ENCODE measurements at places on chromosomes 3 and 15. TPM values are rescaled to one million over a fixed set of nuclear protein-coding genes. Genes with fewer than 3 reads are reported as not detected.
A peak's percentile ranks its signal among the peaks of the same experiment; 100 is the strongest.

Gene SLC28A1
- total RNA-seq = not detected

DNA sequence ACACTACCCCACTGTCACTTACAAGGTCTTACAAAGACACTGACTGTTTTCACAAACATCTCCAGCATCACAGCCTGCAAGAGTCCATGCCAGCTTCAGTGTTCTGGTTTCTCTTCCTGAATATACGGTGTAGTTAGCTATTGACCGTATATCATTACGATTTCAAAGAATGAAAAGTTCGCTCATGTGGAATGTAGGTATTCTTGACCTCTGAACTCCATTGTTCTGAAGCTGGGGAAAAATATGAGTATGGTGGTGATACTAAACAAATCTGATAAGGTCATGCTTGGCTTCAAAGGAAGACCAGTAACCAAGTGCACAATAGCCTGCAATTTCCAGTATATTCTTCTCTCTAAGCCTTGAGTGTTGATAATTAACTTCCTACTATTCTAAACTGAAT lies 315.7 kb upstream of the WNT5A start:
- DNase-seq = no peak
- no peak overlapping the region for H3K4me3 ChIP-seq

DNA sequence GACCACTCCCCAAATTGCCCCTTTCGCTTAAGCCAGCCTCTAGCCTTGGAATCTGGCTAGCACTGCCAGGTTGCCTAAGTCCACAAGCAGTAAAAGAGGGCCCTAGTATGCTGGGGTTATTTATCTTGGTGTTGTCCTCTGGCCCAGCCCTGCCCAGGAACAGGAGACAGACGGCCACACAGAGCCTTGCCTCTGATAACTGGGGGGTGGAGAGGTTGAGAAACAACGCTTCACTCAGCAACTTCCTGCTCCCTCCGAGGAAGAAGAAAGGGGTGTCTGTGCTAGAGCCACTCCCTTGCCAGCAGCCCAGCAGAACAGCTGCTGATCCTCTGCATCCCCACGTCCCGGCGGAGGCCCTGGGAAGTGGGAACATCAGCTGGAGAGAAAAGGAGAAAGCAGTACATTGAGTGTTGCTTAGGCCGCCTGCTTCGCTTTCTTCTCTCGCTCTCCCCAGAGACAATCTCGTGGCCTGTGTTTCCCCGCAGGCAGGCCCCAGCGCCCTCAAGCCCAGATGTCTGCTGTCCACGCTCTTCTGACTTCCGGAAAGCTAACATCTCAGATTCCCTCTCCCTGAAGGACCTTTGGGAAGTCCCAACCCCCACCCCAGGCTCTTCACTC lies 22.6 kb upstream of the C3orf70 start:
- no peak overlapping the region for H3K4me3 ChIP-seq
- H3K4me1 ChIP-seq = peaks cover 4% of the 10 kb centered on the region
- no peak overlapping the region for H3K27ac ChIP-seq

DNA sequence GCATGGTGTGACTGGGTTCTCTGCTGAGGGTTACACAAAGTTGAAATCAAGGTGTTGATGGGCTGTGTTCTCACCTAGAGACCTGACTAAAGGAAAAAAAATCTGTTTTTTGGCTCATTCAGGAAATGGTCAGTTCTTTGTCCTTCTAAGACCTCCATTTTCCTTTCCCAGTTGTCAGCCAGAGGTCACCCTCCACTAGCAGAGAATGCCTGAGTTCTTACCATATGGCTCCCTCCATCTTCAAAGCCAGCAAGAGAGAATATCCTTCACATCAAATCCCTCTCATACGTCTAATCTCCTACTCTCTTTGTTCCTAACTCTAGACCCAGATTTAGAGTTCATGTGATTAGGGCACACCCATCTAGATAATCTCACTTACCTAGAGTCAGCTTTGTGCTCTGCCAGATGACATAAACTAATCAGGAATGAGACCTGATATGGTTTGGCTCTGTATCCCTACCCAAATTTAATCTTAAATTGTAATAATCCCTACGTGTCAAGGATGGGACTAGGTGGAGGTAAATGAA lies 19.4 kb downstream of the ANKRD28 start:
- no peaks in the 10 kb centered on the region for H3K36me3 ChIP-seq
- DNase-seq = no peak
- no peaks in the 10 kb centered on the region for H3K27me3 ChIP-seq
- H3K4me1 ChIP-seq = no peaks in the 10 kb centered on the region
- no peak overlapping the region for H3K4me3 ChIP-seq
- no peak overlapping the region for H3K27ac ChIP-seq

DNA sequence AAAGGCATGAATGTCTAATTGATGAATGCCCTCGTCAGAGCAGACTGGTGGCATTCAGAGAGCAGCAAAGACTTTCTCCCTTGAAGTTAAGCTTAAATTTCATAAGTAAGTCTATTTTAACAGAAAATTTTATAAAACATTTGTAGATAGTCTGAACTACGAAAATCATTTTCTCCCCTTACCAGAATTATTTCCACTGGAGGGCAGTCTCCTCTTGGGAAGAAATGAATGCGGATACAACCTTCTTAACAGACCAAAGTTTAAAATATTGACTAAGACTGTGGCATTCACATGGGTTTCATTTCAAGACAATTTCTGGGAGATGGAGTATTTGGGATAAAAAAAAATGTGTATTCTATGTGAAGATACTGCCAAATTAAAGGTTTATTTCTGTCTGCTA lies 669.0 kb downstream of the FHIT start:
- no peaks in the 10 kb centered on the region for H3K36me3 ChIP-seq
- H3K4me1 ChIP-seq = no peaks in the 10 kb centered on the region
- H3K4me3 ChIP-seq = no peak overlapping the region
- no peak overlapping the region for H3K27ac ChIP-seq
- DNase-seq = no peak
- no peaks in the 10 kb centered on the region for H3K27me3 ChIP-seq

GRCh38 chr3:169842960-169843359 lies 26.8 kb downstream of the LRRC31 start:
- no peaks in the 10 kb centered on the region for H3K36me3 ChIP-seq
- H3K27me3 ChIP-seq = no peaks in the 10 kb centered on the region
- H3K27ac ChIP-seq = no peak overlapping the region
- no peak overlapping the region for H3K4me3 ChIP-seq

DNA sequence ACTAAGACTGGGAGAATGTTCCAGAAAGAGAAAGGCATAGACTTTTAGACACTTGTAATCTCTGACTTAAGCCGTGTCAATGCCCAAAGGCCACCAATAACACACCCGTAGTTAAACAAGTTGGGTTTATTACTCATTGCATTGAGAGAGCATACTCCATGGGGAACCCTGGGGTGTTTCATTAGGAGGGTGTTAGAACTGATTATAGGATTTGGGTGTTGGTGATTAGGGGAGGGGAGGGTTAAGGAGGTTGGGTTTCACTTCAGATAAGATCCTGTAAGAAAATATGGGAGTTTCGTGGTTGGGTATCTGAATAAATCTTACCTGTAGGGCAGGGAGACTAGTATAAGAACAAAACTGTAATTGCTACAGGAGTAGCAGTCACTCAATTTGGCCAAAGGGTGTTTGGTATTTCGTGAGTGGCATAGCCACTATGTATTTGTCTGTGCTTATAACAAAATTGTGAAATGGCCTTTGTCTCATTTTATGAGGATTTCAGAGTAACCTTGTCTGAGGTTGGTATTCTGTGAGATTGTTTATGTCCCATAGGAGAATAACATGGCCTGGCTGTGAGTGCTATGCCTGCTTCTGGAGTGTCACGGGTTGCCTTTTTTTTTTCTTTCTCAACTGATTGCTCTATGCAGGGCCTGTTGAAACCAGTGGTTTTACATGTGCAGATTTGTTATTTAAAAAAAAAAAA lies 2.9 kb downstream of the HACD3 start:
- no peak for DNase-seq
- H3K27me3 ChIP-seq = no peaks in the 10 kb centered on the region
- H3K36me3 ChIP-seq = no peaks in the 10 kb centered on the region
- no peak overlapping the region for H3K27ac ChIP-seq
- H3K4me1 ChIP-seq = peaks cover 13% of the 10 kb centered on the region

DNA sequence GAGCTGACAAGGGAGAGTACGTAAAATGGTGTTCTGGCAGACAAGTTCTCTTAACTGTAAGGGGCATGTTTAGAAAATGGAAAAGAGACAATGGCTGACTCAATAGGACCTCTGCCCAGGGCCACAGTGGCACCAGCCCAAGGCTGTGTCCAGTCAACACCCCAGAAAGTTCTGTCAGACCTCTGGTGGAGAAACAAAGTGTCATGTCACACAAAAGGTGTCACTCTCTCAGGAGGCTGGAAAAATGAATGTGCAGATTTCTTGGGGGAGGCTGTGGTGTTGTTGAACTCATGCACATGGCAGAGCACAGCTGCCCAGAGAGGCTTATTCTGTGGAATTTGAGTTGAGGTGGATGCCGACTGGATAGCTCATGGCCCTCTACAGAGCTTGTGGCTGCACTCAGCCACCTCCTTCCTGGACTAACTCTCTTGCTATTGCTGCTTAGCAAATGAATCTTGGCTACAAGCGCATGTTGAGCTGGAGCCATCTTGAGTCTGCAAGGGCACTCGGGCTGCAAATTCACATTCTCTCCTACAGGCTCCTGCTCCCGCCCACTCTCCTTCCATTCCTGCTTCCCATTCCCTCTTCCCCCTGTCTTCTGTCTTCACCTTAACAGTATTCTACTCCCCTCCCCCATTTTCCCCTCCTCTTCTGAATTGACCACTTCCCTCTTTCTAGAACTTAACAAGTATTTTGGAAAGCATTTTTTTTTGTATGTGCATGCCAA lies 55.8 kb upstream of the SLC7A14 start:
- H3K27ac ChIP-seq = no peak overlapping the region
- DNase-seq = no peak
- H3K27me3 ChIP-seq = no peaks in the 10 kb centered on the region
- H3K36me3 ChIP-seq = no peaks in the 10 kb centered on the region

DNA sequence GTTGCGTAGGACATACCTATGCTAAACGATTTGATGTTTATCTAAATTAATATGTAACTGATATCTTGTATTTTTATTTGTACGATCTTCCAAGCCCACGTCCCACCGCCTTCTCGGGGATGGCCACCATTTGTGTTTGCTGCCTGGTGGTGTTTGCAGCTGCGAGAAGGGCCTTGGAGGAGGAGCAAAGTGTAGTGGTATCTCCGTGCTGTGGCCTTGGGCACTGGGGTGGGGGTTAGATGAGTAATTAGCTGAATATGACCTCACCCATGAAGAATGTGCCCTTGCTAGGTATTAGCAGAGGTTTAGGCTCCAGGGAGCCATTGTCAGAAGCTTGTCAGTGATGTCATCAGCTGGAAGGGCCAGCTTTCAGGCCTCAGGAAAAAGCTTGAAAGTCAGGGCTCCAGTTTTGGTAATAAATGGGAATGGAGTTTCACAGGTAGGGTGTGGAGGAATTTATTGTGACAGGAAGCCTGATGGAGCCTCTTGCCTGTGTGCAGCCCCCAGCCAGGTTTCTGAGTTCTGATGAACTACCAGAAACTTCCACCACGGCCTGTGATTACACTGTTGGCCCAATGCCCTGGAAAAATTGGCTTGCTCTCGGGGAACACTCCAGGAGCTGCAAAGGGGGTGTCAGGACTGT lies 41.0 kb downstream of the FLNB start:
- no peak overlapping the region for H3K27ac ChIP-seq
- peaks cover 15% of the 10 kb centered on the region for H3K4me1 ChIP-seq
- no peak for DNase-seq

- H3K4me1 ChIP-seq = peaks cover 9% of the 10 kb centered on the region
- no peaks in the 10 kb centered on the region for H3K27me3 ChIP-seq
- no peak overlapping the region for H3K4me3 ChIP-seq
- peak overlapping the region; percentile 38 for H3K27ac ChIP-seq
- H3K36me3 ChIP-seq = no peaks in the 10 kb centered on the region
Observed at GRCh38 chr3:177724020-177724638, 526.8 kb upstream of the TBL1XR1 start.

Gene DPPA2
- not detected for total RNA-seq

DNA sequence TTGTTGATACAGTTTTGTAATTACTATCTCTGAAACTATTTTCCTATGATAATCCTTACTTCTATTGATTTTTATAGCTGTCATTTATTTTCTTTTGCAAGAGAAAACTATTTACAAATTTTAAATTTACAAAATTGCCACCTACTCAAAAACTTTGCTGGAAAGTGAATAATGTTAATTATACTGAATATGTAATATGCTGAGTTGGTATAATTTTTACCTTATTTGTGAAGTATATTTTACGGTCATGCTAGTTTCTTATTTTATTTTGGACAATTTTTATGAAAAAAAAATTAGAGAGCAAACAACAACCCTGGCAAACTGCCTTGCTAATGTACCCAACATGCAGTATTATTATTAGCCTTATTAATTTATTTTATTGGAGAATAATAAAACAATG lies 2.9 kb downstream of the KCNH8 start:
- H3K36me3 ChIP-seq = no peaks in the 10 kb centered on the region
- no peak for DNase-seq
- no peak overlapping the region for H3K4me3 ChIP-seq
- H3K27ac ChIP-seq = no peak overlapping the region

Gene STARD9
- total RNA-seq = 20.0 TPM

DNA sequence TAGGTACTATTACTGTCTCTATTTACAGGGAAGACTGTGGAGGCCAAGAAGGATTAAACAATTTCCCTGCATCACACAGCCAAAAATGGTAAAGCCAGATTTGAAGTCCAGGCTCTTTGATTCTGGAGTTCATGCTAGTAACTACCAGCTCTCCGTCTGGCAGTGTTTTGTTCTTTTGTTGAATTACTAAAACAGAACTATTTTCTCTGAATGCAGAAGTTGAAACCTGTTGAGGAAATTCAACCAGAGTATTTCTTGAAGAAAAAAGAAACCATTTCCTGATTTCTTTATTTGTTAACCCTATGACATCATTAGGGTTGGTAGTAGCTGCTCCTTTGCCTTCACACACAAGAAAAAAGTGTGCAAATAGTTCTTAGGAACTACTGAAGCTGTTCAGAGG lies 34.3 kb downstream of the CRTC3 start:
- no peak overlapping the region for H3K4me3 ChIP-seq
- peak; percentile 60 for DNase-seq
- H3K4me1 ChIP-seq = peaks cover 58% of the 10 kb centered on the region
- peak overlapping the region; percentile 77 for H3K27ac ChIP-seq

- no peaks in the 10 kb centered on the region for H3K27me3 ChIP-seq
- no peaks in the 10 kb centered on the region for H3K36me3 ChIP-seq
- no peak for DNase-seq
- H3K4me1 ChIP-seq = peaks cover 5% of the 10 kb centered on the region
Observed at GRCh38 chr3:81743096-81744025, 18.1 kb downstream of the GBE1 start.

DNA sequence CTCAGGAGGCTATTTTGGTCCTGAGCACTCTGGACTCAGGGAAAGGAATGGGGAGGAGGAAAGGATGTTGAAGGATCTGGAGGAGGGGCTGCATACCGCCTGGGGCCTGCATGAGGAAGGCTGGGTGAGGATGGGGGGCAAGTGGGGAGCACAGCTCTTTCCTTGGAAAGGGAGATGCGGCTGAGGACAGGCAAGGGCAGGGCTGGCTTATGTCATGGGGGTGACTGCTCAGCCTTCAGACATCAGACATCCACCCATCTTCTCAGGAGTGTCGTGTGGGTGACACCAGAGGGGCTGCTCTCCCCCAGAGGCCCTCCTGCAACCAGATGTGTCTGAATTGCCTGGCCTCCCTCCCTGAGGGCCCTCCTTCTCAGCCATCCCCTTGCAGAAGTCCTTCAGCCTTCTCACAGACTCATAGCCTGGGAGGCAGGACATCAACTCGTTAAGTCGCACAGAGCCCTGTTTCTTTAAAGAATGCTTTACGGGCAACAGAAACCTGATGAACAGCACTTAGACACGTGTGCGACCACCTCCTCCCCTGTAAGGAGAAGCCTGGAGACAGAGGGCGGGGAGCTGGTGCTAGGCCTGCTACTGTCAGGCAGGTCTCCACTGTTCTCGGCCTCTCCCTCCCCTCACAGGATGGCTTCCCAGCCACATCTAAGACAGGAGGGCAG lies 252.3 kb downstream of the OCA2 start:
- DNase-seq = no peak
- no peak overlapping the region for H3K4me3 ChIP-seq
- H3K4me1 ChIP-seq = no peaks in the 10 kb centered on the region
- no peak overlapping the region for H3K27ac ChIP-seq

Gene ITIH3
- not detected for total RNA-seq
